Neural progenitor cell (in vitro differentiated cells): ENCODE measurements at places on chromosomes 12 and 14.
A peak's percentile ranks its signal among the peaks of the same experiment; 100 is the strongest.

GRCh38 chr12:64446295-64446694 lies 5.6 kb upstream of the TBK1 start:
- no peak for DNase-seq

- no peak for DNase-seq
Observed at GRCh38 chr14:50237427-50237826, 6.0 kb upstream of the SOS2 start.

GRCh38 chr14:72906316-72906715 lies 12.4 kb upstream of the DPF3 start:
- no peak for DNase-seq

DNA sequence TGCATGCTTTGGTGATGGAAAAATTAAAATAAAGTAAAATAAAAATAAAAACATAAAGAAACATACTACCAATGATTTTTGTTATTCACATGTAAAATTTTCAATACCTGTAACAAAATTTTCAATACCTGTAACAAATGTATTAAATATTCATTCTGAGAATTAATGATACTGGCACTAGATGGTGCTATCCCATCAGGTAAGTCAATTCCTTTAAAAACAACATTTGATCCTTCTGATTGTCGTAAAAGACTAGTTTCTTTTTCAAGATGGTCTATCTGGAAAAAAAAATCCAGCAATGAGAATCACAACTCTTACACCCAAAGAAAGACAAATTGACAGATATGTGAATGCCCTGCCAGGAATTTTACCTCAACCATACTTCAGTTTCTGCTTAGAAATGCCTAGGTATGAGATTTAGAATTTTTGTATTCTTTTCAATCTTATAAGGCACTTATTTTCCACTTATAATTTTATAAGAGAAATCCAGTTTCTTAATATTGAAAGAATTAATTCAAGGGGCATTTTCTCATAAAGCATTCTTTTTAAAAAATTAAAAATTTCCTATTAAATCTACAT lies 30.7 kb downstream of the CEP290 start:
- peak; percentile 8 for DNase-seq

DNA sequence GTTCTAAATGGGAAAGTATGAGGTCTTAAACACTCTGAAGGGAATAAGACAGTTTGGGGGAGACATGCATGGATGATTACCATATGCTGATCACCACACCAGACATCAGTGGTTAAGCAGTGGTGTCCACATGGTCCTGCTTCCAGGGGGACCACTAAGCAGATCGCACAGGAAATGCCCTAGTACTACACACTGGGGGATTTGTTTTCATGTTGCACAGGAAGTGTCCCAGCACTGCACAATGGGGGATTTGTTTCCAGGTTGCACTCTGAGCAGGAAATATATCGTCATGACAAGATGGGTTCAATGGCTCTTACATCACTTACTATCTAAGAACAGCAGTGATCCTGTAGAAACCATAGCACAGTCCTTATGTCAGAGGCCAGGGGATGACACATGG lies 245.5 kb downstream of the BCL11B start:
- DNase-seq, result no peak

DNA sequence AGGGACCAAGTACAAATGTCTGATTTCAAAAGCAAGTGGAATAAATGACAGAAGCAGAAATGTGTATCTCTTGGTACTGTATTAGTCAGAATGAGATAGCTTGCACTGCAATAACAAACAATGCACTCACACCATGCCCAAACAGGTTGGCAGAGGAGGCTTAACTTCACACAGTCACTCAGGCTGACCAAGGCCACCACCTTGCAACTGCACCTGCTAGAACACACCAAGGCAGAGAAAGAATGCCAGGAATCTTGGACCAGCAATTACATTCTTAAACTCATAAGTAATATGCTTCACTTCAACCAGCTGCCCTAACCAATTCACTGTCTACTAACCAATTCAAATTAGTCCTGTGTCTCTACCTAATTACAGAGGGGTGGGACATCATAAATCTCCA lies 378.3 kb downstream of the BCL11B start:
- no peak for DNase-seq
